ENCODE measurements at places on chromosomes 11 and 22.

DNA sequence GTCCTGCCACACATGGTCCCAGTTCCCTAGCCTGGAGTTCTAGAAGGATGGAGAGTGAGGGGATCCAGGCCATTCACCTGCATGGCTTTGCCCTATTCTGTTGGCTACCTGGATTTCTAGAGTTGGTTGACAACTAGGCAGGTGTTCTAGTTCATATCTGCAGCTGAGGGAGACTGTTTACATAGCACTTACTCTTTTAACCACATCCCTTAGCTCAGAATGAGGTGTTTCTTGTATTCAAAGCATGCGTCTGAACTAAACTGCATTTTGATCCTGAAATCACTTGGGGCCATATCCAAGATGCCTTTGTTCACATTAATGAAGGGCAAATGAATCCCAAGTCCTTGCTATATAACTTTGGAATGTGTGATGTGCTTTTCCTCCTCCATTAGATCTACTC, 60.9 kb downstream of the SYT13 start:
- no peak for DNase-seq

DNA sequence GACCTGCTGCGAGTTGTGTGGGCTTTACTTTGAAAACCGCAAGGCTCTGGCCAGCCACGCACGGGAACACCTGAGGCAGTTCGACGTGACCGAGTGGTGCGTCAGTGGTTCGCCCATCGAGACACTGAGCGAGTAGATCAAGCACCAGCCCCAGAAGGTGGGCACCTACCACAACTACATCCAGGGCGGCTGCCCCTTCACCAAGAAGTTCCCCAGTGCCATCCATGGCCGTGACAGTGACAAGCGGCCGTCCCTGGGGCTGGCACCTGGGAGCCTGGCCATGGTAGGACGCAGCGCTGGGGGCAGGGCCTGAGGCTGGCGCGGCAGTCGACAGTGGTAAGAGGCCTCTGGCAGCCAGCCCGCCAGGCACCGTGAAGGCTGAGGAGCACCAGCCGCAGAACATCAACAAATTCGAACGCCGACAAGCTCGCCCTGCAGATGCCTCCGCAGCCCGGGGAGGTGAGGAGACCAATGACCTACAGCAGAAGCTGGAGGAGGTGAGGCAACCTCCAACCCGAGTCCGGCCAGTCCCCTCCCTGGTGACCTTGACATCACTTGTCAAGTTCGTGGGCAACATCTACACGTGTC, 545.2 kb upstream of the CCDC179 start:
- DNase-seq: no peak

- no peak for DNase-seq
These were observed 310.7 kb upstream of the MTNR1B start for GRCh38 chr11:92658733-92659132.

DNA sequence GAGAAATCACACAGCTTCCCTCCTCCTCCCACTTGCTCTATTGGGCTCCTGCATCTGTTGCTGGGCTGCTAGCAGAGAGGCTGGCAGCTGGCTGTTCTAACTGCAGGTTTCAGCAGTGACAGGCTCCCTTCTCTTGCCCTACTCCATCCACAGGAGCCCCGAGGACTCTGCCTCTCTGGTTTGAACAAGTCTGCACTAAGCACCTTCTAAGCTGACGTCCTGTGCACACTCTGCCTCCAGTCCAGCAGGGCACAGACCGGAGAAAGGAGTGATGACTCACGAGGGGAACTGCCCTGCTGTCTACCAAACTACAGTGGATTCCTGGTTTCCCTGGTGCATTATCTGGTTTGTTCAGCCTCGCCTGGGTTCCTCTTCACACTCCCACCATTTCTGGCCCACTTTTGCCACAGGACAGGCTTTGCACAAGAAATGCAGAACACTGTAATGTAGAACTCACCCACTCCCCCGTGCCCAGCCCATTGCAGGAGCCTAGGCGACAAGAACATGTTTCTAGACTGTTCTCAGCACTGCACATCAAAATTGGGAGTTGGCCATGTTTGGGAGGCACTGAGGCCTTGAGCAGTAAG, 26.0 kb downstream of the IL10RA start:
- no peak for DNase-seq

DNA sequence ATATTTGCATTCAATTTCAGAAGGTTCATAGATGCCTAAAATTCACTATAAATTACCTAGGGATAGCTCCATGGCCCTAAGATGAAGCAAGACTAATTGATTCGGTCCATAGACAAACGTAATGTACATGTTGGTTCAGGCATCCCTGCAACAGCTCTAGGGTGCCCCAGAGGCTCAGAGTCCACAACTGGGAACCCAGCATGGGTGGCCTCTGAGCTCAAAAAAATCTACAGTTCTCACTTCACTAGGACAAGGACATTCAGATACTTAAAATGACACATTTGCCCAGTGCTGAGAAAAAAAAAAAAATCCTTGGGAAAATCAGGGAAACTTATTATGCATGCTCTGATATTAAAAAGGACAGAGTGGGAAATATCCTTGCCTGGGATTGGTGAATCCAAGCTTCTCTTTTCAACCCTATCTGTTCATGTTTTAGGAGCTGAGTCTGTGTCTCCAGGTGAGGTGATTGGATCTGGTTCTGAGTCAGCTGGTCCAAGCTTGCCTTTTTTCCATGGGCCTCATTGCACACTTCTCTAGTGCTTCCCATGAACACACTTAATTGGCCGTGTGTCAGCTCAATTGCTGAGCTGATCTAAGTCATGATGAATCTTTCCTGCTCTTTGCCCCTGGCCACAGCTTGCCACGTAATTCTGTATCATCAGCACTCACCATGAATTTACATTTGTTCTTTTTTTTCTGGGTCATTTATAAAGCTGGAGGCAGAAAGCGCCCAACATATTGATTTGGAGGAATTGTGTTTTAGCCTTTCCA, 116.3 kb upstream of the RCN1 start:
- no peak for DNase-seq

DNA sequence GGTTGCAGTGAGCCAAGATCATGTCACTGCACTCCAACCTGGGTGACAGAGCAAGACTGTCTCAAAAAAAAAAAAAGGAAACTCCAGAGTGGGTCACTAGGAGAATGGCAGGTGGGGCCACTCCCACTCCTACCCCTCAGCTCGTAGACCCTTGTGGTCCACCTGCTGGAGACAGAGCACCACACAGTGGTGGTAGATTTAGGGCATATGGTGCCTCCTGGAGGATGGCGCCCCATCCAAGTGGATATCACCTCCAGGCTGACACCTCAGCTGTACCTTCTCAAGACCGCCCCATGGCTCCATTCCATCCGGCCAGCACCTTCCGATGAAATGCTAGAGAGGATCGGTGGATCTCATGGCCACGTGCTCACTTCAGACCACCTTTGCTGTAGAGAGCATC, 6.2 kb downstream of the CYTH4 start:
- no peak for DNase-seq

DNA sequence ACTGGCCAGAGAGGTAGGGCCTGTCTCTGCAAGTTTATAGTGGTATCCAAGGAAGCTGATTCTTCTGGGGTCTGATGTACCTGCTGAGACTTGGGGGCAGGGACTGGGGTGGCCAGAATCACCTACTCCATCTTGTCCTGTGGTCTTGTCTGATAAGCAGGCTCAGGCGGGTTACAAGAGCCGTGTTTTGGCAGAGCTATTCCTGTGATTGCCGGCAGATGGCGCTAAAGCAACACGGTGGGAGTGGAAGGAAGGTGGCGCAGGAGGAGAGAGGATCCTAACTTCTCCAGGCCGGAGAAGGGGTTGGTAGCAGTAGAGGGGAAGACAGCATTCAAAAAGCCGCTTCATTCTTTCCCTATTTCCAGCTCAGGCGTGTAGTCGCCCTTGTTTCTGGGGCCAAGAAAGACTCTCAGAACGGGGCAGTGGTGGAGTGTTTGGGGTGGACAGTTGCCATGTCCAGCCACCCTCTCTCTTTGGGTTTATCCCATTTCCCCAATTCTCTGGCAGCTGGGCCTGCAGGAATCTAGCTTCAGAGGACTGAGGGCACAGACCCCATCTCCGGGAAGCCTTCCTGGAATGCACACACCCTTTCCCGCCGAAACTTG, 15.1 kb downstream of the CHRM1 start:
- DNase-seq: peak; percentile 76

GRCh38 chr11:96279018-96279895, 63.7 kb downstream of the MAML2 start:
- no peak for DNase-seq

GRCh38 chr11:20467487-20468185, 80.1 kb downstream of the PRMT3 start:
- no peak for DNase-seq

DNA sequence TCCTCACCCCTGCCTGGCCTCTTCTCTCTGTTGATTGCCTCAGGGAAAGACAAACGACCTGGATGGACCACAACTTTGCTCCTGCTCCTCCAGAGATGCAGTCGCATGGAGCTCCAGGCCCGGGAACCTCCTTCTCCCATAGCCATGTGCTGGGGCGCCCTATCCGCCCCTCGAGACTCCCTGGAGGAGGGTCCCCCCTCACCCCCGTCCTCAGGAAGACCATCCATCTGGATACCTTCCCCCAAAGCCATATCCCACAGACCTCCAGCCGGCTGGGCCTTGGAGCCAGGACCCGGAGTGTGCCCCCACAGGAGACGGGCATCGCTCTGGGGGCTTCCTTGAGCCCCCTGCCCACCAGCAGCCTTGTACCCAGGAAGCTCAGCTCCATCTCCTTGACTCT, 2.2 kb downstream of the SEPTIN3 start:
- DNase-seq: no peak

DNA sequence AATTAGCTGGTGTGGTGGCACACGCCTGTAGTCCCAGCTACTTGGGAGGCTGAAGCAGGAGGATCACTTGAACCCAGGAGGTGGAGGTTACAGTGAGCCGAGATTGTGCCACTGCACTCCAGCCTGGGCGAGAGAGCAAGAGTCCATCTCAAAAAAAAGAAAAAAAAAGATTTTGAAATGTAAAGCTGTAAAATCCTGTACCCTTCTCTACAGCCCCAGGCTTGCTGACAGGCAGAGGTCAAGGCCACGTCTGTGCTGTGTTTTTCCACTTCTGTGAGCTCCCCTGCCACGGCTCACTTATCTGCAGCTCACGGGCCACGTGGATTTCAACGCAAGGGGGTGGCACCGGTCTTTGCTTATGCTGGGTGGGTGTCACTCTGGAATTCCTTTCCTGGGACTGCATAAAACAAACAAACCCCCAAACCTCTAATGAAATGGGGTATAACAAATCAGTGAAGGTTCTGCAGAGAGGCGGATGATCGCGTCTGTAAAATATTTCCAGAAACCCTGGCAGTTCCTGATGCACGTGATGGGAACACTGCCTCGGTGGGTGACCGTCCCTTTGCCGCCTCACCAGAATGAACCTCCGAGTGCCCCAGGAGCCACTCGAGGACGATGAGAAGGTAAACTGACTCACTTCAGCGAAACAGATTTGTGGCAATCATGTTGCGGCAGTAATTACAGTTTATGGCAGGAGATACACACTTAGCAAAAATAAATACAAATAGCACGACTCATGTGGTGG, 44.0 kb upstream of the ATXN10 start:
- no peak for DNase-seq

DNA sequence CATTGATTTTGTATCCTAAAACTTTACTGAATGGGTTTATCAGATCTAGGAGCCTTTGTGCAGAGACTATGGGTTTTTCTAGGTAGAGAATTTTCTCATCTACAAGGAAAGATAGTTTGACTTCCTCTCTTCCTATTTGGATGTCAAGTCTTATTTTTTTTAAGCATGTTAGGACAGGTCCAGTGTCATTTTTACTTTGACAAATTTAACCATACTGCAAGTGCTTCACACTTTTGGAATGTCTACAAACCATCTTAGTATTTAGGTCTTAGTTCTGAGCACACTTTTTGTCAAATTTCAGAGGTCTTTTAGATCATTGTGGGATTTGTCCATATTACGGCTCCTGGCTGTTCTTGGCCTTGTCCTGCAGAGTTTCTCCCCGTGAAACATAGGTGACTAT, 715.2 kb upstream of the RAG2 start:
- no peak for DNase-seq

DNA sequence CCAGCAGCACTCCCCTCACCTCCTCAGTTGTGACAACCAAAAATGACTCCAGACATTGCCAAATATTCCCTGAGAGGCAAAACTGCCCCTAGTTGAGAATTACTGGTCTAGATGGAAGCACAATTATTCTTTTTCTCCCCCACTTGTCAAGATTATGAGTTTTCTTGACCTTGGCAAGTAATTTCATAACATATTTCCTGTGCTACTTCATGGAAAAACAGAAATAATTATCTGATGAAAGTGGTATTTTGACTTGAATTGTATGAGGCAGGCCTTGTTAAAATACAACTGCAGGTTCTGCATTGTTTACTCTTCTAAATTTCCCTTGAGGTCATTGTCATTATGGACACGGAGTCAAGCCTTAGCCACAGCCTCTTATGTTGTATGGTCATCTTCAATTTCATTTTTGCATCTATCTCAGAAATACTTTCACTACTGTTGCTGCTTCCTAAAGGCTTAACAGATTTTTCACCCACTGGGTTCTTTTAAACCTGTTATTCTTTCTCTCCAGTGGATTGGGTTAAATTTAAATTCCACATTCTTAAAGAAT, 32.2 kb upstream of the LDLRAD3 start:
- no peak for DNase-seq

GRCh38 chr11:518463-519202, 11.6 kb upstream of the RNH1 start:
- peak; percentile 83 for DNase-seq

- no peak for DNase-seq
These were observed 843.7 kb upstream of the CHORDC1 start for GRCh38 chr11:91066456-91067047.

DNA sequence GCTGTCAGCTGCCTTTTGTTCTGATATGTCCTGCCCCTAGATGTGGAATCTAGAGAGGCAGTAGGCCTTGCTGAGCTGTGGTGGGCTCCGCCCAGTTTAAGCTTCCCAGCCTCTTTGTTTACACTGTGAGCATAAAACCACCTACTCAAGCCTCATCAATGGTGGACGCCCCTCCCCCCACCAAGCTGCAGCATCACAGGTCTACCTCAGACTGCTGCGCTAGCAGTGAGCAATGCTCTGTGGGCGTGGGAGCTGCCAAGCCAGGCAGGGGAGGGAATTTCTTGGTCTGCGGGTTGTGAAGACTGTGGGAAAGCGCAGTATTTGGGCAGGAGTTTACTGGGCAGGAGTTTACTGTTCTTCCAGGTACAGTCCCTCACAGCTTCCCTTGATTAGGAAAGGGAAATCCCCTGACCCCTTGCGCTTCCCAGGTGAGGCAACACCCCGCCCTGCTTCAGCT, 98.5 kb downstream of the SMCO4 start:
- no peak for DNase-seq

GRCh38 chr11:60482361-60482760, 10.2 kb upstream of the MS4A12 start:
- no peak for DNase-seq

DNA sequence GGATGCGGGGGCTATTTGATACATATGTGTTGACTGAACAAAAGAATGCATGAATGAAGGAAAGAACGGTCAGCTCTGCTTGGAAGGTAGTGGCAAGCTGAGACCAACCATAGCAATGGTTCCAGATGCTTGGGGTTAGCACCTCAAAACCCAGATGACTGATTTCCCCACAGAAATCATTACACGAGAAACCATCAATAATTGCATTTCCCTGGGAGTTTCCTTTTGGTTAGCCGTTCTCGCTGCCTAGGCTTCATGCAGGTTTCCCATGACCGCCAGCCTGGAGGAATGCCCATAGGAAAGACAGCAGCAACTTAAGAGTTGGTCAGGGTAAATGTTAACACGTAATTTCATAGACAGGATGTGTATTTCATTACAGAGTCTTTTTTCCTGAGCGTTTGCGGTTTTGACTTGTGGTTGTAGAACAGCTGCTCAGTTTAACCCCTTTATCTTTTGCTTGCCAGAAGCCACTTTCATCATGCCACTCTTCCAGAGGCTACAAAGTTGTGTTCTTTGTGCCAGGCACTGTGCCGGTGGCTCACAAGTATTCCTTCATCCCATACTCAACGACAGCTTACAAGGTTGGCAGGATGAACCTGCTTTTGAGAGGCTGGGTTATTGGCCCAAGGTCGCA, 2.8 kb downstream of the IL17RA start:
- DNase-seq: peak; percentile 28
